Liver (tissue), 10 donors: ENCODE measurements at places on chromosomes 2 and 18. TPM values are rescaled to one million over a fixed set of nuclear protein-coding genes. Genes with fewer than 3 reads are reported as not detected.

DLGAP1 gene
- total RNA-seq, result 0.17 TPM

LYPD1 gene
- total RNA-seq, result 0.47 TPM

ANKRD53 gene
- total RNA-seq, result 0.33 TPM

SMYD1 gene
- not detected for total RNA-seq

FAM161A gene
- total RNA-seq, result 0.59 TPM

RAD51AP2 gene
- 0.14 TPM for total RNA-seq

RAB11FIP5 gene
- 2.8 TPM for total RNA-seq

ACP1 gene
- 59.9 TPM for total RNA-seq

SATB2 gene
- 2.3 TPM for total RNA-seq

DSEL gene
- total RNA-seq, result 4.8 TPM

DOK6 gene
- 1.1 TPM for total RNA-seq

SIX2 gene
- total RNA-seq, result not detected

DNA sequence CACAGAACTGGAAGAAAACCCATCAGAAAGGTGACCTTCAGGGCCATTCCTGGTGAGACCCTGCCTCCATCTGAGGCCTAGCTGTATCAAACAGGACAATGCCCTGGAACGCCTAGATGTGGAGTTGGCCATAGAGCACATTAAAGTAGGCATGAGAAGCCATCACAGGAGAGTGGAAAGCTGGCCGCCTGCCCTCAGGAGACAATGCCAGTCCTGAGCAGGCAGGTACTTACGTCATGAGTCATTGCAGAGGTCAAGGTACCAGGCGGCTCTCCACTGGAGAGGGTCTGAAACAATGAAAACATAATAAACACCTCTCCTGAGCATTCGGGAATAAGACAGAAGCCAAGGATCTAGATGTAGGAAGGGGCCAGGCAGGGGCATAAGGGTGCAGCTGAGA lies 68.6 kb downstream of the CCDC93 start:
- no peak for DNase-seq

DNA sequence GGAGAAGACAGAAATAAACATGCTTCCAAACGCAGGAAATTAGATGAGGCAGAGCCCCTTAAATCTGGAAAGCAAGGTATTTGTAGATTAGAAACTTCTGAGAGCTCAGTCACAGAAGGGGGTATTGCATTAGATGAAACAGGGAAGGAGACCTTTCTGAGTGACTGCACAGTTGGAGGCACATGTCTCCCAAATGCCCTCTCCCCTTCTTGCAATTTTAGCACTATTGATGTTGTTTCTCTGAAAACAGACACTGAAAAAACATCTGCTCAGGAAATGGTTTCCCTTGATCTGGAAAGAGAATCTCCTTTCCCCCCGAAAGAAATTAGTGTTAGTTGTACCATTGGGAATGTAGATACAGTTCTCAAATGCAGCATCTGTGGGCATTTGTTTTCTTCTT lies 33.5 kb downstream of the ZNF407 start:
- no peak for DNase-seq

- DNase-seq, result no peak
Measured at GRCh38 chr2:226410247-226410835, 389.3 kb downstream of the IRS1 start.

GRCh38 chr2:212227755-212228154 lies 310.8 kb downstream of the ERBB4 start:
- no peak for DNase-seq

DNA sequence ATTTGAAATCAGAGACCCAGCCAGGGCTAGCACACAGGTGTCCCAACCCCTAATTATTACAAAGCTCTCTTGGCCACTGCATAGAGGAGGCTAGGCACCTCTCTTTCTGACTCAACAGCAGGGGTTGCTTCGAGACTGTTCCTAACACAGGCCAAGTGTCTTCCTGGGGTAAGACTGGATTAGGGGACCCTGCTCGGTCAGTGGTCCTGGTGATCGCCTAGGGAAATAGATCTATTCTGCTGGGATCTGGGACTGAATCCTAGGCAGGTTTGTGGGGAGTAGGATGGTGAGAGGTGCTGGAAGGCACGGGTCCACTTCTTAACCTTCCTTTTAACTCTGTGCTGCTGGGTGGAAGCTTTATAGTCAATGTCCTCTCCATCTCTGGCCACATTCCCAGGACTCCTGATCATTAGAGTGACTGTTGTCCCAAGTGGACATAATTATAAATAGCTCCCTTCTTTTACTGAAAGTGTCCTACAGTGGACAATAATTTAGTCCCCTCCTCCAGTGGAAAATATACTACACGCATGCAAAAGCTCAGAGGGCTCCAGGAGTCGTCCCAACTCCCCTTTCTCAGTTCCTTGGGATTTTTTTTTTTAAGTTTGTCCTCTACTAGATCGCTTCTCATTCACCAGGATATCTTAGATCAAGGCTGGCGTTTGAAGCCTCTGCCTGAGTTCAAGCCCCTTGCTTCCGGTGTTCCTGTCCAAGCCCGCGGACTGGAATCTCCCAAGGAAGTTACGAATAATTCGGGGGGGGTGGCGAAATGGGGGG lies 1.3 kb upstream of the TRIB2 start:
- DNase-seq, result no peak

DNA sequence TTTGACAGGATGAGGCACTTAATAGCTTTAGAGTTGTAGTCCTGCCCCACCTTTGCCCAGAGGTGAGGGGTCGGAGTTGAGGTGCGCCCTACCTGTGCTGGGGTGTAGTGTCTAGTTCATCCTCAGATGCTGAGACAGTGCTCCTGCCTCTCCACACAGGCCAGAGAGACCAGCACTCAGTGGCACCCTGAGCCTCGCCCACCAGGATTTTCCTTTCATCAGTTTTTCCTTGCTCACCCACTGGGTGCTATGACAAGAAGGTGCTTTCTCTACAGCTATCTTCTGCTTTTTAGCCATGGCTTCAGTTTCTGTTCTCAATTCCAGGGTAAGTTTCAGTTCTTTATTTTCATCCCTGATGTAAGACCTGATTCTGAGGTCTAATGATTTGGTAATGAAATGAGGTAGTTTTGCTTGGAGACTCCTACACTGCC lies 16.8 kb upstream of the TMEM131 start:
- DNase-seq, result no peak

- no peak for DNase-seq
Measured at GRCh38 chr2:159564081-159564480, 52.3 kb downstream of the BAZ2B start.

DNA sequence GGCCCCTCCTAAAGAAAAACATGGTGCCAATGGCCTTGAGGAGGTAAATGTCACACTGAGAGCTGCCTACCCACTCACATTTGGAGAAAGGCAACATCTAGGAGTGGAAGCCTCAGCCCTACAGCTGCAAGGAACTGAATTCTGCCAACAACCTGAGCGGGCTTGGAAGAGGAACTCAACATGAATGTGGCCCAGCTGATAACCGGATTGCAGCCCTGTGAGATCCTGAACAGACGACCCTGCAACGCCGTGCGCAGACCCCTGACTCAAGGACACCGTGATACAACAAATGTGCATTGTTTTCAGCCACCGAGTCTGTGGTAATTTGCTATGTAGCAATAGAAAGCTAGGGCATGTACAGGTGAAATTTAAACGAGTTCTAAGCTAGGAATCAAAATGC lies 99.4 kb downstream of the MYOM1 start:
- no peak for DNase-seq

DNA sequence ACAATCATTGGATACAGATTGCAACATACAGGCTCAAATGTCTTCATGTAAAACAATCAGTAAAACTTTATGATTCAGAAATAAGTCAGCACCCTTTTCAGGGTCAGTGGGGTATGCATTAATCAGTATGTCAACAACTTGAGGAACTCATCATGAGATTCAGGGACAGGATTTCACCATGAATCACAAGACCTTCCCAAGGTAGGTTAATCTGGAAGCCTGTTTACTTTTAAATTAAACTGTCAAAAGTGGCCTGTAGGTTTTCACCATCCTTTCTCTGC lies 104.8 kb downstream of the SP100 start:
- DNase-seq, result no peak

DNA sequence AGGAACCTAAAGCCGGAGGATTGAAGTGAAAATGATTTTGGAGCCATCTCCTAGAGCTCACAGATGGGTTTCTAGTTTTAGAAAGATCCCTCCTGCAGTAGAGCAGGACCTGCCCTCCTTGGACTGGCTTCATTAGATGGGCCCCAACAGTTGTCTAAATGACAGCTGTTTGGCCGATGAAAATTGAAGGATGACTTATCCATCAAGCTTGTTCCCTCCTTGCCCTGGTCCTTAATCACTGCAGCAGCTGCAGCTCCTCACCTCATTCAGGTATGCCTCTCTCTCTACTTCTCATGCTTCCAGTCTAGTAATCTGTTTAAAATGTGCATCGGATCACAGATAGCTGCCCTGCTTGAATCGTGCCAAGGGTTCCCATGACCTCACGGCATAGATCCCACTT lies 677.6 kb downstream of the BCL11A start:
- no peak for DNase-seq

DNA sequence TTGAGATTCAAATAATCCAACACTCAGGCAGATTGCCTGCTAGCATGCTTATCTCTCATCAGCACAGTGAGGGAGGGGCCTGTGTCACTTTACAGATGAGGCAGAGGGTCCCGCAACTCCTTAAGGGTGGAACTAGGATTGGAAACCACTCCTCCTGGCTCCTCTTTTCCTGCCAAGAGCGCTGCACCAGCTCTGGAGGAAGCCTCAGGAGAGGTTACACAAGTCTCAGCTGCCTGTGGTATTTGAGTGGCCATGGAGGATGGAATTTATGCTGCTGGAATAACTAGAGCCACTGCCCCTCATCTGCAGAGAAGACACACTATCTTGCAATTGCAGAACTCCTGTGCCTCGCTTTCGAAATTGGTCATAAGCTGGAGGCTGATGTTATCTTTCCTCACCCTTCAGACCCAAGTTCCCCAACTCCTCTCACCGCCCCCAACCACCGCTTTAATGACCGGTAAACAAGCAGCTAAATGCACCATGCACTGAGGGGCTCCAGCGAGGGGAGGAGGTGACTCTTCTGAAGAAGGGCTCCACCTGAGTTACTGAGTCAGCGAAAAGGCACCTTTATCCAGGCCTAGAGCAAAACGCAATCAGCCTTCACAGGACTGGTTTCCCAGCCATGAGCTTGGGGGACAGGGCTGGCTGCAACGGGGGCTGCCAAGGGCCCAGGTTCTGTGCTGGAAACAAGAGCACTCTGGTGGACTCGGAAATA lies 245.8 kb downstream of the SOX11 start:
- DNase-seq, result no peak

- DNase-seq, result no peak
Measured at GRCh38 chr2:29393676-29394075, 278.5 kb downstream of the CLIP4 start.

GRCh38 chr18:13836559-13836958 lies 12.6 kb downstream of the MC5R start:
- no peak for DNase-seq

- DNase-seq, result no peak
Measured at GRCh38 chr2:215619989-215620388, 184.1 kb upstream of the FN1 start.

- DNase-seq, result no peak
Measured at GRCh38 chr18:57202881-57203280, 56.0 kb downstream of the BOD1L2 start.

GRCh38 chr18:62768558-62768943 lies 53.2 kb downstream of the PHLPP1 start:
- DNase-seq, result no peak

DNA sequence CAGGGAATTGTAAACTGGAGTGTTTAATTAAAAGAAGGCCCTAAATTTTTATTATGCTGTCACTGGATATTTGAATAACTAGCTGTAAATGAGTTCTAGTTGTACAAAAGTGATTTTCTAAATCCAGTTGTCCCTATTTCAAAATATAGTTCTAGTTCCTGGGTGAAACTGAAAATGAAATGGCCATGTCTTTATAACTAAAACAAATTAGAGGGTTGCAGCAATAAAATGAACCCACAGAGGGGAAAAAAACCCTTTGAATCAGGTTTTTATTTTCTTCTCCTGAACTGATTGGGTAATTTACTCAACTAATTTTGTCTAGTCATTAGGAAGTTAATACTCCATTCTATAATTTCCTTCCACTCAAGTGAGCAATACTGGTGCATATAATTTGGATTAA lies 55.6 kb upstream of the MAP4K3 start:
- DNase-seq, result no peak

GRCh38 chr18:31269566-31269965 lies 48.4 kb upstream of the DSG1 start:
- DNase-seq, result no peak

DNA sequence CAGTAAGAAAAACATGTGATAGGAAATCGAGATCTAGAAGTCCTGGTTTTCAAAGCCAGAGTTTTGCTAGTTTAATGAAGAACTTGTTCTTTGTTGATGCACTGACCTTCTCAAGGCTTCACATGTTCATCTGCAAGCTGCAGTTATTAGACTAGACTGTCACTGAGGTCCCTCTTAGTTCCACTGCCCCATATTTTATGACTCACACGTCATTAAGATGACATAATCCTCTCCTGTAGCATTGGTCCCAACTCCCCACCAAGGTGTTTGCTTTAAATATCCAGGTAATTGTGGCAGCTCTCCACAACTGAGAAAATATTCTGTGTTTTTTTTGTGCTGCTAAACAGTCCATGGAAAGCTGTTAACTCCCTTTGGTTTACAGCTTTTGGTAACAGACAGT lies 149.7 kb downstream of the MREG start:
- no peak for DNase-seq

- DNase-seq, result no peak
Measured at GRCh38 chr18:778194-778927, 33.7 kb downstream of the YES1 start.

DNA sequence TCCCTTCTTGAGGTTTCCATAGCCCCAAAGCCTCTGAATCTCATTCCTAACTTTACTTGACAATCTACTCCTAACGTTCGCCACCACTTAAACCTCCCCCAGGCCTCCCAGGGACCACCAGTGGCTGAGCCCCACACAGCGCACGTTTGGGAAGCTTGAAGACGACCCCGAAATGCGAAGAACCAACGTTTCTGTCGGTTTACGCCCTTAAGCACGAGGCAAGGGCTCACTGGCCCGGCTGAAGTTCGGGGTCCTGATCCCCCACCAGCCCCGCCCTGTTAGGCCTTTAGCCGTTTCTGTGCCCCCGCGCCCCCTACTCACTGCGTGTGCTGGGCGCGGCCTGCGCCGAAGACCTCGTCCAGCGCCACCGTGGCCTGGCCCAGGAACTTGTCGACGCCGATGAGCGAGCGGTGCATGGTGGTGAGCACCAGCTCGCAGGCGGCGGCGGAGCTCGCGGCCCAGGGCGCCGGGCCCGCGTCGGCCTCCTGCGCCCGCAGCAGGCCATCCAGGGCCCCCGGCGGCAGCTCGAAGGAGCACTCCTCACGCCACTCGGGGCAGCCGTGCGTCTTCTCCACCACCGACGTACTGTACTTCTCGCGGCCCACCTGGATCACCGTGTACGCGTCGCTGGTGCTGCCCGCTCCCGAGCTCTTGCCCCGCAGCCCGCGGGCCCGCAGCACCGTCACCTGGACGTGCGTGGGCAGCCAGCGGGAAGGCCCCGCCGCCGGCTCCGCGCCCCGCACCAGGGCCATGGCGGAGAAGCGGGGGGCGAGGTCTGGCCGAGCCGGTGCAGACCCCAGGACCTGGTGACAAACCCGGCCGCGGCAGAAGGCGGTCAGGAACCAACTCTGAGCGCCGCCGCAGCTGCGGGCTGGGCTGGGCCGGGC lies 479 bp downstream of the RAB11FIP5 start:
- no peak for DNase-seq
